Stimulated activated naive CD8-positive, alpha-beta T cell treated with anti-CD3 and anti-CD28 coated beads, Interleukin-15, Interleukin-2, amounts not matched to agents 100 U/mL and 50 U/mL, for 24 hours (primary cell): ENCODE measurements at places on chromosomes 2 and 18.

- DNase-seq, result no peak
Observed at GRCh38 chr2:112588611-112589045, 4.2 kb downstream of the CHCHD5 start.

DNA sequence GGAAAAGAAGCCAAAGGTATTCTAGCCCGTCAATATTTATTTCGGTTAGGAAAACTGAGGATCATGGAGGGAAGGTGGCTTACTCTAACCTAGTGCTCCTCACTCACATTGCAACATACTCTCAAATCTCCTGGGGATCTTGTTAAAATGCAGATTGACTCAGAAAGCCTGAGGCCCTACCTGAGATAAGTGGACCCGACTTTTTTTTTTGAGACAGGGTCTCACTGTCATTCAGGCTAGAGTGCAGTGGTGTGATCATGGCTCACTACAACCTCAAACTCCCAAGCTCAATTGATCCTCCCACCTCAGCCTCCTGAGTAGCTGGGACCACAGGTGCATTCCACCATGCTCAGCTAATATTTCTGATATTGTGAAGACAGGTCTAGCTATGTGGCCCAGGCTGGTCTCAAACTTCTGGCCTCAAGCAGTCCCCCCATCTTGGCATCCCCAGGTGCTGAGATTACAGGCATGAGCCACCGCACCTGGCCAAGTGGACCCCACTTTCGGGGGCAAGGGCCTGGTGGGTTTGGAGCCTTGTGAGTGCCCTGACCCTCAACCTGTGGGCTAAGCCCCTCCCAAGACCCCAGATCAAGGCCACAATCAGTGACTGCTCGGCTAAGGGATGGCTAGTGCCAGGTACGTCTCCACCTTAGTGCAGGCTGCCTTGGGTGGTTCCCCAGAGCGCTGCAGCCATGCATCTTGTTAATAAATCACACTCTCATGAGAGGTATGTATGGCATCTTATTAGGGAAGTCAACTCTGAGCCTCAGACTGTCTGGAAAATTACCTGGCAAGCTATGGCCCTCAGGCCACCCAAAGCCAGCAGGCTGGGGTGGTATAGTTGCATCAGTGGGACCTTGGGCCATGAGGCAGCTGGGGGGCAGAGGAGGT is 1.1 kb upstream of the NEURL3 start:
- DNase-seq, result no peak

GRCh38 chr2:81894451-81894990 is 1590.0 kb upstream of the LRRTM1 start:
- no peak for DNase-seq

DNA sequence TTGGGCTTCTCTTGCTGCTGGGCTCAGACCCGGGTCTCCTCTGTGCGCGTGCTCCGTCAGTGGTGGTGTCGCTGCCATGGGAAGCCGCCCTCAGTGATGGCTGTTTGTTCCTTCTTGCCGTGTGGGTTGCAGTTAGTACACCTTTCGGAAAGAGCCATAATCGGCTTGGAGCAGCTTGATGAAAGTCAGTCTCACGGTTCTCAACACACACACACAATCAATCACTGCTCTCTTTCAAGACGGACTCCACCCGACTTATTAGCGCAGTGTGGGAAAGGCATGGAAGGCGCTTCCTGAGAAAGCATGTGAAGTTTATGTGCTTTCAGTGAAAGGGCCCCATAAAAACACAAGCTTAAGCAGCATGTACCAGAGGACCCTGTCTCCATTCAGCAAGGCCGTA is 64.1 kb downstream of the SOX11 start:
- no peak for DNase-seq

DNA sequence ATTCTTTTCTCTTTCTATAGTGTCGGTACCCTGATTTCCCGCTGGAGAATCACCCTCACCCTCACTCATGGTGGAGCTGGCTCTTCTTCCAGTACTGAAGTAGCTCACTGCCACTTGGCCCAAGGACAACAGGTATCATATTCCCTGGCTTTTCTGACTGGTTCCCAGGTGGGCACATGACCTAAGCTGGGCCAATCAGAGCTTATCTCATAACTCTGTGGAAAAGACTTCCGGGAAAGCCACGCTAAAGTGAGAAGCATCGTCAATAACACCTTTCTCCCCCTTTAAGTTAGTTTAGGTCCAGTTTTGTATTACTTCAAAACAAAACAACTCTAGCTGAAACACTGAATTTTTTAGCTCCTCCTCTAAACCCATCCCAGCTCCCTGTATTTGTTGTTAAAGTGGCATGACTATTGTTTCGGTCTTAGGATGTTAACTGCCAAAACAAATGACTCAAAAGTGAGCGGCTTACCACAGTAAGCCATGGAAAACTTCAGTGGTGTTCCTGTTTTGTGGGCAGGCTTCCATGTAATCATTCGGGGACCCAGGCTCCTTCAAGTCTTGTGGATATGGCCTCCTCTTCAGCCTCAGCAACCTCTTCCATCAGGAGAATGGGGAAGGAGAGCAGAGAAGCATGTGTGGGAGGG is 137.4 kb upstream of the DLX2 start:
- no peak for DNase-seq

DNA sequence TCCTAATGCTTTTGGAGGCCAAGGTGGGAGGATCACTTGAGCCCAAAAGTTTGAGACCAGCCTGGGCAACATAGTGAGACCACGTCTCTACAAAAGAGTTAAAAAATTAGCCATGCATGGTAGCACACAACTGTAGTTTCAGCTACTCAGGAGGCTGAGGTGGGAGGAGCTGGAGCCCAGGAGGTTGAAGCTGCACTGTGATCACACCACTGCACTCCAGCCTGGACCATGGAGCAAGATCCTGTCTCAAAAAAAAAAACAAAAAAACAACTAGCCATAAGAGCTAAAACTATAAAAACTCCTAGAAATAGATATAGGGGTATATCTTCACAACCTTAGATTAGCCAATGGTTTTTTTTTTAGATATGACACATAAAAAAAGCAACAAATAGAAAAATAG is 16.9 kb upstream of the COL6A3 start:
- DNase-seq, result no peak

- no peak for DNase-seq
Observed at GRCh38 chr2:237507512-237507911, 20.5 kb downstream of the MLPH start.

DNA sequence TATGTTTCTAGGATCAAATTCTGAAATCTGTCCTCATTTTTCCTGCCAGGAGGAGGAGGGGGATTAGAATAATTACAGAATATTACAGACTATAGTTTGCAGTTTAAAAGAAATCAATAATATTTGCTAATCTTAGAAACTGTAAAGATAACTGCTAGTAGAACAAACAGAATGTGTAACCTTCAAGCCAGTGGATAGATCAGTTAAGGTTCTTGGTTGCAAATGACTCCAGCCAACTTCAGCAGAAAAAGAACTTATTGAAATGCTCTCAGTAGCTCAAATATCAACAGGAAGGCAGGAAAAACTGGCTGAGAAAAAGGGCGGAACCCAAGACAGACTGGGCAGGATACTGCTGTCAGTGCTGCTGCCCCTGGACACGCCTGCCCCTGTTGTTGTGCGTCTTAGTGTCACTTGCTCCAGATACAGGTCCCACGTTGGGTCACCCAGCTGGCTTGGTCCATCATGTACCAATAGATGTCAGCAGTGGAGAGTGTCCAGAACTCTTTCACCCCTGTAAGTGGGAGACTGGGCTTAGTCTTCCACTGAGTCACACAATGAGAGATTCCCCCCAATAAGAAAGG is 10.2 kb downstream of the NMUR1 start:
- no peak for DNase-seq

DNA sequence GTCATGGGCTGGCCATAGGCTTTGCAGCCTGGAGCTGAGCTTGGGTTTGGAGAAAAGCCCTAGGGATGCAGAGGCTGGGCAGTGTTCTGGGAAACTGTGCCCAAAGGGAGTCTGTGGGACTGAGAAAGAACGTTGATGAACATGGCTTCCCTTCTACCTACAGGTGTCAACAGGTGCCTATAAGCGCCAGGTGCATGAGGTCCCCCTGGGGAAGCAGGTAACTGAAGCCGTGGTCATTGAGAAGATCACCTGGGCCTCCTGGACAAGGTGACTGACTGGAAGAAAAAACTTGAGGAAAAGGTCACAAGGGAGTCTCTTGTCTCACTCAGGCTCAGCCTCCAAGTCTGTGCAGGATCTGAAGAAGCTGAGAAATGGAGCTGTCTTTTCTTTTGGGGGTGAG is 83.4 kb downstream of the RTN4 start:
- DNase-seq, result no peak

DNA sequence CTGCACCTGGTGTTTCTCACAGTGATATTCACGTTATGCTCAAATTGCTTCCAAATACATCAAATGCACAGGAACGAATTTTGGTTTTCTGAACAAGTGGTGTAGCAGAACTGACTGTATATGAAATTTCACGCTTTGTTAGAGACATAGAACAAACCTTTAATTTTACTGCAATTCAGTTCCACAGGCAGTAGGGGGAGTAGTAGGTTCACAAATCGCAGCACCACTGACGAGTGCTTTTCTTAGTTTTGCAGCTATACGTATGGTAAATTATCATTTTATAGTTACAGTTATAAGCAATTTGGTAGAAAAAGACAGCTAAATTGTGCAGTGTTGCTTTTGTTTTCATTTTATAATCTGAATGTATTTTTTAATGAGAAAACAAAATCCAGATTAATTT is 113.3 kb downstream of the KIAA1328 start:
- no peak for DNase-seq

DNA sequence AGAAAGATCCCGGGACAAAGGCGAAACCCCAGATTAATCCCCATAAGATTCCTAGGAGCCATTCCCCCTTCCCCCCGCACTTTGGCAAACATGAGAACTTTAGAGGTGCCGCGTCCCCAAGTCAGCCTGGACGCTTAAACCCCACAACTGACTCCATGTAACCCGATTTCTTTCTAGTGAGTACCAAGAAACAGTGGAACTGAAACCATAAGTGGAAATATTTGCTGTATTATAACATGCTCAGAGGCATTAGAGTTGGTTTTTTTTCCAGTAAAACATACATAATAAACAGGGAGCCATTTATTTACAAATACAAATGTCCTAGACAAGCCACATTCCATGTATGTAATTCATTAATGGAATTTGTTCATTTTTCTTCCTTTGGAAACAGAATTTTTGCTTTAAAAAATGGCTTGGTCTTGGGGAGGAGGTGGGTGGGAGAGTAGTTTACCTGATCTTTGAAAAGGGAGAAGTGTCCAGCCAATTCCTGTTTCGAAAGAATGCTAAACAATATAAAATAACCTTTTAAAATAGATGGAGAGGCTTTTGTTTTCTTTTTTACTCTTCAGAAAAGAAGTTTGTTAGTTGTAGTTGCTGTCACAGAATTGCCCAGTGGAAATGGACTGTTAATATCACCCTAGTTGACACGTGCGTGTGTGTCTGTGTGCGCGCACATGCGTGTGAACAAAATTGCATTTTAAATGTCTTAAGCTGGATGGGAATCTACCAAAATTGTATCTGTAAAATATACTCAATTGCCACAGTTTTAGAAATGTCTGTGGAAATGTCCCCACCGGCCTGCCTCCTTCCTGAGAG is 10.6 kb downstream of the POU3F3 start:
- DNase-seq, result no peak

- no peak for DNase-seq
Observed at GRCh38 chr2:56971383-56971974, 787.7 kb downstream of the CCDC85A start.
